ENCODE measurements at places on chromosomes 2 and 18.

DNA sequence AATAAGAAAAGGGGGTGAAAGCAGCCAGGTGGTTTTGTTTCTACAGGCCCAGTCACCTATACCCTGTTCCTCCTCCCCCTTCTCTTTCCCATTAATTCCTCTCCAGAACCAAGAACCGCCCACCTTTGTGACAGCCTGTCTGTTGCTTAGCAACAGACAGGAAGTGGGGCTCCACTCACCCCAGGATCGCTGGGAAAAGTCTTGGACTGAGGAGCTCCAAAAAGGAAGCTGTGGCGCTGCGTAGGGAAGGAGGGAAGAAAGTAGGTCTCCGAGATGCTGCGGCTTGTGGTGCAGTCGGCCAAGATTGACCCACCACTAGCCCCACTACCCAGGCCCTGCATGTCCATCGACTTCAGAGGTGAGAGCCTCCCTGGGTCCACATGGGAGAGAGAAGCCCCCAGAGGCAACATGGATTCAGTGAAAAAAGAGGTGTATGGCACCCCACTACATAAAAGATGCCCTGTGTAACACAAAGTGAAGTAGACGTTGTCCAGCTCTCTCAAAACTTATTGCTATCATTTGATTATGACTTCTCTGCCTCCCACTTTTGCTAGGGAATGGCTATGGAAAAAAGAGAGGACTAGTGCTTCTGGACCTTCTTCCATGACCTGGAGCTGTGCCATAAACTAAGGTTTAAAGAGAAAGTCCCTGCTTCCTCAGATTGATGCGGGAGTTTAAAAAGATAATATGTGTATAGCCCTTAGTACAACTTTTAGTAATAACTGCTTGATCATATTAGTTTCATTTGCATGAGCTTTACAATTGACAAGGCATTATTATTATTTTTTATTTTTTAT, at the start of gene FER1L5:
FER1L5 (plus strand) TSS at position 201 of the 797 bp plus-strand sequence; CDS start at position 274, 73 bp downstream.
- no peak for DNase-seq

GRCh38 chr2:66496670-66497420, 61.9 kb downstream of the MEIS1 start:
- DNase-seq, result no peak

GRCh38 chr2:239531456-239532241, 130.8 kb upstream of the HDAC4 start:
- no peak for DNase-seq

GRCh38 chr2:121046335-121046734, 238.7 kb downstream of the TFCP2L1 start:
- DNase-seq, result no peak

GRCh38 chr2:143903172-143903856, 616.6 kb downstream of the ZEB2 start:
- no peak for DNase-seq

Measured in activated T-helper 2 cell treated with anti-CD3 and anti-CD28 coated beads, Interferon-gamma antibody, Interleukin-2, Interleukin-4, amounts not matched to agents 10 μg/mL and 5 μg/mL and 100 μg/mL, durations not matched to agents 14 hours and 24 hours and 36 hours (primary cell).